ENCODE measurements at places on chromosomes 11 and 22.
A peak's percentile ranks its signal among the peaks of the same experiment; 100 is the strongest.

DNA sequence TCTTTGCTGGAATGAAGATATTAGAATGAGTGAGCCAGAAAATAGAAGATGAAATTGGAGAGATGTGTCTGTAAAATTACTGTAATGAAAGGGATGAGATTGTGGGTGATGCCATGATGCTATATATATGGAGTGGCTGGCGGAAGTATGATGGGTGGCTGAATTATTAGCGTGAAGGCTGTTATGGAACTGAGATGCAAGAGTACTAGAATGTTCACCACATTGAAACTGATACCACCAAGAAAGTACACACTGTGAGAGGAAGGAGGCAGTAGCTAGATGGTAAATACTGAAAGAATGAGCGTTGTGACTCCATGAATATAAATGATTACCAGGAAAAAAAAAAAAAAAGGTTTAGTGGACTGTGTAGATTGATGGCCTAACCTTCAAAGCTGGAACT lies 411.9 kb downstream of the CNTN5 start:
- no peak for DNase-seq

DNA sequence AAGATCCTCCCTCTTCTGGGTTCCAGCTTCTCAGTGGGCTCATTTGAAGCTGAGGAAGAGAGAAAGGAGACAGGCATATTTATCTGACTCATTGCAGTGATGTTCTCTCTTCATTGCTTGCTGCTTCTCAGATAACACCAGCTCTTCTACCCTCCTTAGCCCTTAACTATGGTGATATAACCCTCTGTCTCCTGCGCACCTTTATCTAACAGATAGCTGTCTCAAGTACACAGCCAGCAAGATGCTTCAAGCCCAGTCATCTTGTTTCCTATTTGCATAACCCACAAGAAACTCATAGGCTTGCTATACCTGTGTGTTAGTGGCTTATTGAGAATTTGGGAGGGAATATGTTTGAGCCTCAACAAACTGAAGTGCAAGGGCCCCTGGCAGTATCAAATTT lies 12.6 kb downstream of the PRSS23 start:
- DNase-seq, result no peak

GRCh38 chr11:118552341-118552740 lies 13.4 kb downstream of the IFT46 start:
- DNase-seq, result peak; percentile 17

DNA sequence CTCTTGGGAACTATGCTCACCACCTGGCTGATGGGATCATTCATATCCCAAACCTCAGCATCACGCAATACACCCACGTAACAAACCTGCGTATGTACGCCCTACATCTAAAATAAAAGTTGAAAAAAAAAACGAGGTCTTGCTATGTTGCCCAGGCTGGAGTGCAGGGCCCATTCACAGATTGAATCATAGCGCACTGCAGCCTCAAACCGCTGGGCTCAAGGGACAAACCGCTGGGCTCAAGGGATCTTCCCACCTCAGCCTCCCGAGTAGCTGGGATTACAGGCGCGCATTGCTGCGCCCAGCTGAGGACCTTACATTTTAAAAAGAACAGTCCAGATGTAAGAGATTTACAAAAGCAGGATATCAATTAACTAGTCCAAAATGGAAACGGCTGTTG lies 41.9 kb upstream of the EMID1 start:
- no peak for DNase-seq

DNA sequence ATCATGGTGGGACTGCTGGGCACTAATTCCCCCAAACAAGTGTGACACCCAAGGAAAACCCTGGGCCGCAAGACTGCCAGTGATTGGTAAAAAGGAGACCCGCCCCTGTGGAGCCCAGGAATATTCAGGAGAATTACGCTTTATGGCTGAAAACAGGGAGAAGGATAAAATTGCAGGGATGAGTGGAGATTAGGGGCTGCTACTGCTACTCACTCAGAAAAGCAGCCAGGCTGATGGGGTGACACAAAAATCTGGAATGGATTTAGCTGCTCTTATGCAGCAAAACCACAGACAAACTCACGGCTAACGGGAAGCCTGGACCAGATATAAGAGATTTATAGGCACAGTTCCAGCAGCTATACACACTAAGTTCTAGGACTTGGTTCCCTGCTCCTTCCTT lies 4.4 kb upstream of the FBXO3 start:
- no peak for DNase-seq

DNA sequence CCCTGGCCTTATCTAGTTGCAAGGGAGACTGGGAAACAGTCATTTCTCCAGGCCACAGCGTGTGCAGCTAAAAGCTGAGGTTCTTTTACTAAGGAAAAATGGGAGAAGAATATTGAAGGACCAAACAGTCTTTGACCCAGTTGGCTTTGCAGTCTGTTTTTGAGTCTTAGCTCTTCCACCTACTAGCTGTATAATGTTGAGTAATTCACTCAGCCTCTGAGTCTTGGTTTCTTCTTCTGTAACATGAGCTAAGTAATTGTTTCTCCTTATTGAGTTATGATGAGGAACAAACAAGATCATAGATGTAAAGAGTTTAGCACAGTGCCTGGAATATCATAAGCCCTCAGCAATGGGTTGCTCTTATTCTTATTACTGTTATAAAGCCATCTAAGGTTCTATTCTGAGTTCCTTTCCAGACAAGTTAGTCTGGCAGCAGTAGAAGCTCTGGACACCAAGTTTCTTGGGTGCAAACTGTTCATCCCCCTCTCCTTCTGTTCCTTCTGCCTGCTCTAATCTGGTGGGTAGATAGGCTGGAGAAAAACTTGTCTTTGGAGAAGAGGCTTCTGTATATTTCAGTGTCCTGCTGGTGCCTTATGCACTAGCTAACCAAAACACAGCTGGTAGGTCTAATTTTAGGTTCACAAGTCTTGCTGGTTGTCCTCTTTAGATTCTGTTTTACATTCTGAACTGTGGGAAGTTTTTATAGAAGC lies 13.5 kb downstream of the TRIM44 start:
- DNase-seq, result no peak

GRCh38 chr11:106724293-106724892 lies 293.9 kb downstream of the GUCY1A2 start:
- DNase-seq, result no peak

- no peak for DNase-seq
These were observed 49.1 kb downstream of the COMMD9 start for GRCh38 chr11:36240173-36240572.

DNA sequence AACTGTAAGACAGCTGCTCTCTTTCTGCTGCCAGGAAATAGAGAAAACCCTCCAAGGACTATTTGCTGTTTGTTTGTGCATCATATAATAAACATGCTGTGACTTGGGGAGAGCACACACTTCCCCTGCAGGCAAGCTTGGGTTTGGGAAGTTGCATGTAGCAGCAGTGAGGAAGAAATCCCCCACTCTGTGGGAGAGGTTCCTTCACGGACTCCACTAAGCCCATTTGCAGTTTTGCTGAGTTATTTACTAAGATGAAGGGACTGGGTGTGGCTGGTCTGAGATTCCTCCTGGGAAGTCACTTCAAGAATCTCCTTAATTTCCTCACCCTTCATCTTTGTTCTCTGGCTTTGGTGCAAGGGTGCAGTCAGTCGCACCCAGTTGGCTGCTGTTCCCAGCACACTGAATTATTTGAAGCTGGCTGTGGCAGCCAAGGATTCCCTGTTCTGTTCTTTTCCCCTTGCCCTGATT lies 104.9 kb downstream of the ARFGAP2 start:
- DNase-seq, result no peak

DNA sequence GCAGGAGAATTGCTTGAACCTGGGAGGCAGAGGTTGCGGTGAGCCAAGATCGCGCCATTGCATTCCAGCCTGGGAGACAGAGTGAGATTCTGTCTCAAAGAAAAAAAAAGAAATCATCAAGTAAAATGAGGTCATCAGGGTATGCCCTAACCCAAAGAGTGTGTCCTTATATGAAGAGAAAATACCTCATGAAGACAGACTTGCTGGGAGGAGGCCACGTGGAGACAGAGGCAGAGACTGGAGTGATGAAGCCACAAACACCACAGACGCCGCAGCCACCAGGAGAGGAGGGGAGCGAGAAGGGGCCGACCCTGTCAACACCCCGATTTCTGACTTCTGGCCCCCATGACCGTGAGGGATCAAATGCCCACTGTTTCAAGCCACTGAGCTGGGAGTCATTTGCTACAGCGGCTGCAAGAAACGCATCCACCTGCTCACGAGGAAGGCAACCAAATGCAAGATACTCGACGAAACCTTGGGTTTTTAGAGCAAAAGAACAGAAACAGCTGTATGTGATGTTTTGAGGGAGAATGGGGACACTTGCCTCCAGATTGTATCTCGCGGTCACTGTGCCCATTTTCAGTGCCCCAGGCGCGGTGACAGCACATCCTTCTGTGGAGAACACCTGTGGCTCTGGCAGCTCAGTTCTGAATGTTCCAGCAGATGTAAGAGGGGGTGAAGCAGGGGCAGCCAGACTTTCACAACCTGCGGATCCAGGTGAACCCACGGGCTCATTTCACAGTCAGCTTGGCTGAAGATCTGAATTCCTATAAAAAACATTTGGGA lies 1317.2 kb downstream of the TBC1D22A start:
- no peak for DNase-seq

DNA sequence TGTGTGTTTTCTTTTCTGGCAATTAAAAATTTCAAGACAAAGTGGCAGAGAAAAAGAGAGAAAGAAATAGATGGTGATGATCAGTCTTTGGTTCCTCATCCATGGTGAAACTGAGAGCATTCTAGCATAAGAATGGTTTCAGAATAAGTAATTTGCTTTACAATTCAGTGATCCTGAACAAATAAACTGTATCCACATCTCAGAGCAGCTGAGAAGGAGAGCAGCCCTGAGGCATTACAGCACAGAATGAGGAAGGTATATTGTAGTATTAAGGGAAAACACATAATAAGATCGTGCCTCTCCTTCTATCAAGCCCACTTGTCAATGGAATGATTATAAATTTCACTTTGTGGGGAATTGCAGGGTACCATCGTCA lies 17.4 kb downstream of the LUZP2 start:
- DNase-seq, result no peak

DNA sequence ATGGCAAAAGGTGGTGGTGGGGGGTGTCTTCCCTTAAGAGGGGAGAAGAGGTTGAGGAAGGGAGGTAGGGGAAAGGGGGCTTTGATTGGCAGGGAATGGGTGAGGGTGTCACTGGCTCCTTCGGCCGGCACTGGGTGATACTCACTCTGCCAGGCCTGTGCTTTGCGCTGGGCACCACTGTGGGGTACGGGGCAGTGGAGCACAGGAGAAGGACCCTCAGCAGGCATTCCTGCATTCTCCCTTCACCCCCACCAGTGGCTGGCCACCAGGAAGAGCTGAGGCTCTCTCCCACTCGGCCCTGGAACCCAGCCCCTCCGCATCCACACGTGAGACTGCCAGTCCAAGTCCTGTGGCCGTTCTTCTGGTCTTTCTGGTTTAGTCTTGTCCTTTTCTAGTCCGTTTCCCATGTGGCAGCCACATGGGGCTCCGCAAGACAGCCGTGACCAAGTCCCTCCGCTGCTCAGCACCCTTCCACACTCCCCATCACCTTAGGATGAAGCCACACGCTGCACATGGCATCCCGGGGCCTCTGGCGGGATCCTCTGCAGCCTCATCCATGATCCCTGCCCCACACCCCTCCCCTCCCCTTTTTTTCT lies 8.0 kb downstream of the CAPN5 start:
- no peak for DNase-seq

DNA sequence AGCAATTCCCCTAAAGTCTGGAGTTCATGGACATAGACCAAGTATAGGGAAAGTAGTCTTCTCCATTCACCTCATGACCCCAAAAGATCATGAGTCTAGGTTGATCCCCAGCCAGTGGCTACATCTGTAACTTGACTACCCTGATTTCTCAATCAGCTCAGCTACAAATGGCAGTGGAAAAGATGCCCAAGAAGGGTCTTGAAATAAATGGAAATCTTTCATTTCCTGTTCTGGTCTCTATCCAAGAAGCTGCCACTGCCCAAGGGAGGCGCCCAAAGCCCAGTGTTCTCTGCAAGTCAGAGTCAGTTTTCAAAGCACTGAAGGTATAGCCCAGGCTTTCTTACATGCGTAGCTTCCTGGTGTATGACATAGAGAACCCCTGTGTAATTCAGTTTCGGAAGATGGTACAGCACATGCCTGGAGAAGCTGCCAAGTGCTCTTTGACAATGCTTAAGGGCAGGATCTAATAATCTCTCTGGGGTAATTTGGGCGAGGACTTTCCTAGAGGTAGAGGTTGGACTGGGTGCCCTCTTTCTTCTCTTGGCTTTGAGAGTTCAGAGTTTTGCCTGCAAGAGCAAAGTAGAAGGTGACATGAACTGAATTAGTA lies 101.1 kb downstream of the ADAMTS15 start:
- no peak for DNase-seq

- no peak for DNase-seq
These were observed 319.3 kb upstream of the NARS2 start for GRCh38 chr11:78893996-78894395.

DNA sequence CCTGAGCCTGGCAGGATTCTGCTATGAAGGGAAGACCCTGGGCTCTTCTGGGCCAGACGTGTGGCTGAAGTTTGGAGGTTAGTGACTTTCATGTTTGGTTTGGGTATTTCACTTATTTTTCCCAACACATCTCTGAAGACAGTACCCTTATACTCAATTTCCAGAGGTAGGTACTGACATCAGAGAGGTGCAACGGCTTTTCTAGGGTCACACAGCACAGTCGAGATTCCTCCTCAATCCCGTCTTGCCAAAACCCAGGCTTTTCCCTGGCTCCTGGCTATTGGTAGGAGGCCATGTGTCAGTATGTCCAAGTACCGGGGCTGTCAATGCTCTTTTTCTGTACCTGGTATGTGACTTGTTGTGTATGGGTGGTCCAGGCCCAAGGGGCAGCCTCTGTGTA lies 6.1 kb upstream of the PMM1 start:
- DNase-seq, result no peak

All from esophagus muscularis mucosa (tissue), 4 donors.